CD4-positive, alpha-beta T cell treated with Interleukin-4 for 4 hours (primary cell): ENCODE measurements at places on chromosomes 5 and 9.

- DNase-seq, result no peak
These were observed 241.4 kb downstream of the MARCHF11 start for GRCh38 chr5:15938186-15938585.

DNA sequence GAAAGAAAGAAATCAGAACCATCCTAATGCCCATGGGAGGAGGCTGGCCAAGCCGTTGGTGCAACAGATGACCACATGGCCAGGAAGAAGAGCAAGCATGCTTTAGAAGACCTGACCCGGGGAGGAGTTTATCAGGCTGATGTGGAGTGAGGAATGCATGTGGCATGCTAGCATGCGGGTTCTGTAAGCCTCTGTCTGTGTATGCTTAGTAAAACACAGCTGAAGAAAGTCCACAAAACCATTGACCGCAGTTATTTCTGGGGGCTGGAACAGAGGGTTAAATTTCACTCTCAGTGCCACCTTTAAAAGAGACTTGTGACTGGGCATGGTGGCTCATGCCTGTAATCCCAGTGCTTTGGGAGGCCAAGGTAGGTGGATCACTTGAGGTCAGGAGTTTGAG lies 19.1 kb downstream of the GFI1B start:
- no peak for DNase-seq

- DNase-seq, result no peak
These were observed 33.4 kb upstream of the VDAC1 start for GRCh38 chr5:134038138-134038537.

GRCh38 chr9:22210262-22210661 lies 201.2 kb upstream of the CDKN2B start:
- no peak for DNase-seq

DNA sequence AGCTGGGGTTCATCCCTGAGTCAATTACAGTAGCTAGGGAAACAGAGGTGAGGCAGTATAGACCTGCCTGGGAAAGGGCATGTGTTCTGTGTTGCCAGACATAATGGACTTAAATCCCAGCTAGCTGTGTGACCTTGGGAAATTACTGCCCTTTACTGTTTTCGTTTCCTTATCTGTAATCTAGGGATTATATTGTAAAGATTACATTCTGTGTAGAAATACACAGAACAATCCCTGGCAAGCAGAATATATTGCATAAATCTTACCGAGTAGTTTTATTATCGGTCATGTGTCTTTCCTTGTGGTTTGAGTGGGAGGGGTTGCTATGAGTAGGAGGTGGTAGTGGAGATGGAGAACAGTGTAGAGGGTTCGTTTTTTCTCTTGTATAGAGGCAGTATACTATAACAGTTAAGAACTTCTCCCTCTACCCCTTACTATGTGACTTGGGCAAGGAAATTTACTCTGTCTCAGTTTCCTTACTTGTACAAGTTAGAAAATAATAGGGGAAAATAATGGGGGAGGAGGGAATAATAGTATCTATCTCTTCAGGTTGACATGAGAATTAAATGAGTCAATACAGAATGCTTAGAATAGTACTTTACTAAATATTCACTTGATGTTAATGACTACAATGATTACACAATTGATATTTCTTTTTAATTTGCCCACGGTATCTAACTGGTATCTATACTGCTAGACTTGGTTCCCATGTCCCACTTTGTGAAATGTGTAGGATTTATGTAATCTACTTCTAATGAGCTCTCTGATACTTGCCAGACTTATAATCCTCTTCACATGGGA lies 7.1 kb upstream of the DMXL1 start:
- no peak for DNase-seq

DNA sequence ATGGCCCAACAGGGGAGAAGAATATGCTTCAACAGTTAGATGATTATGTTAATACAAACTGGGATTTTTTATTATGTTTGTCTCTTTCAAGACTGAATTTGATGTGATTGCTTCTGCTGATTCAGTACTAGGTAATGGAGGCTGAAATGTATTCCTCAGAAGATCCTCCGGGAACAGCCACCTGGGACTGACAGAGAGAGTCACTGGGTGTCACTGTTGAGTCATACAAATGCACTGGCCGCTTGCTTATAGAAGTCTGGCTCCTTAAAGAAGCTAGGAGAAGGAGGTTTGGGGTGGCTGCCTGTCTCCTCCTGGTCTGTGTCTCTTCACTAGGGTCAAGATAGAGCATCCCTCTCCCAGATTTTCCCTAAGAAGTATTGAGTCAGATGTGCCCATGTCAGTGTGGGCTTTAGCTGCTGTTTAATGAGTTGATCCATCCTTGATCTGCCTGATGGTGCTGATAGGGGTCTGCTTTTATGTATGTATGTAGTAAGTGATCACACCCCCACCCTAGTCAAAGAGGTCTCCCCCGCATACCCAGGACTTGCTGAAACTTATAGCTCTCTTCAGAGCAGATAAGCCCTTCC lies 773.4 kb downstream of the BRINP1 start:
- DNase-seq, result no peak

GRCh38 chr5:61910771-61911170 lies 395.2 kb upstream of the KIF2A start:
- no peak for DNase-seq

GRCh38 chr9:109206670-109207069 lies 39.6 kb upstream of the FRRS1L start:
- no peak for DNase-seq

- no peak for DNase-seq
These were observed 361.4 kb upstream of the POU5F2 start for GRCh38 chr5:94102849-94103248.

- DNase-seq, result no peak
These were observed 35.8 kb downstream of the PPARGC1B start for GRCh38 chr5:149765932-149766331.
